ENCODE measurements at places on chromosomes 3 and 15.

DNA sequence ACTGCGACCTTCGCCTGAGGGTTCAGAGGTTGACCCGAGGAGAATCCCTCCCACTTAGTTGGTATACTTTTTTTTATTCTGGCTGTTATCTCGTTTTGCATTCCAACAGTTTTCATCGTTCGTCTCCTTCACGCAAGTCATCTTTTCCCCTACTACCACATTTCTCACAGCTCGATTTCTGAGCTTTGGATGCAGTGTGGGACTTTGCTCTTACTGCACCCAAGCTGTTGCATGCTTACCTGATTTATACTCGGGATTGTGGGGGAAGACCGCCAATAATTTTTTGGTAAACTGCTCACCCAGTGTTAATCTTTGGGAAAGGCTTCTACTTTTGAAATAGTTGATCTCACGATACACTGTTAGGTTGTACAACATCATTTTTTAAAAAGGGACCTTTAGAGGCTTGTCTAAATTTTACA lies 702 bp downstream of the TBC1D23 start:
- no peak for DNase-seq

- no peak for DNase-seq
Observed at GRCh38 chr15:76829939-76830338, 75.2 kb downstream of the SCAPER start.

GRCh38 chr15:84570164-84570735 lies 30.6 kb upstream of the ZSCAN2 start:
- peak; percentile 39 for DNase-seq

DNA sequence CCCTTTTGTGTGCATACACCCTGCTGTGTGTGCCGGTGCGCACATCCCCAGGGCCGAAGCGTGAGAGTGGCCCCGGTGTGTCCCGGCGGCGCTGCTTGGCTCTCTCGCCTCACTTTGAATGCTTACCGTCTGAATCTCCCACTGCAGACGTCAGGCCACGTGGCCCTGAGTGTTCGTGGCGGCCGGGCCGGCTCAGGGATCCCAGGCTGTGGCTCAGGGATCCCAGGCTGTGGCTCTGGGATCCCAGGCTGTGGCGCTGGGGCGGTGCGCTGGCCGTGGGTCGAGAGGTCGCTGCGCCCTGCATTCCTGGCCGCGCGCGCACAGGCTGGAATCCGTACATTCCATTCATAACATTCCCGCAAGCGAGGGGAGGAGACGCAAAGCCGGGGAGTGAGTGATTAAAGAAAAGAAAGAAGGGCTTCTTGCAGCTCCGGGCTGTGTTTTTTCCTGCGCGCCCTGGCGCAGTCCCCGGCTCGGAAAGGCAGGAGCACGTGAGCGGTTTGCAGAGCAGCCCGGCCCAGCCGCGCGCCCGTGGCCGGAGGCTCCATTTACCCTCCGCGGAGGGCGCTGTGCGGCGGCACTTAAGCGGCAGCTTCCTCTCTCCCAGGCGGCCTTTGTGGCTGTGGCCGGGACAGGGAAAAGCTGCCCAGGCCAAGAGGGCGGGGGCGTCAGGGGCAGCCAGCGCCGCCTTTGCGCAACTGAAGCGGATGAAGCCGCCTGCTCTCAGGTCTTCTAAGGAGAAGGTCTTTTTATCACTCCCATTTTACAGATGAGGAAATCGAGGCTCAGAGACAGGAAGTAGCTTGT lies 87.0 kb upstream of the ALDH1L1 start:
- DNase-seq: no peak

DNA sequence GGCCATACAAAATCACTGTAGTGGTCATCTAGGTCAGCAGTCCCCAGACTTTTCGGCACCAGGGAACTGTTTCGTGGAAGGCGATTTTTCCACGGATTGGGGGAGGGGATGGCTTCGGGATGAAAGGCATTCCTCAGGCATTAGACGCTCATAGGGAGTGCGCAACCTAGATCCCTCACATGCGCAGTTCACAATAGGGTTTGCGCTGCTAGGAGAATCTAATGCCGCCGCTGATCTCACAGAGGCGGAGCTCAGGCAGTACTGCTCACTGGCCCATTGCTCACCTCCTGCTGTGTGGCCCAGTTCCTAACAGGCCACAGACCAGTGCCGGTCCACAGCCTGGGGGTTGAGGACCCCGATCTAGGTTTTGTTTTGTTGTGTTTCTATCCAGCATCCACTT lies 200.1 kb downstream of the SLC9A9 start:
- DNase-seq: no peak

DNA sequence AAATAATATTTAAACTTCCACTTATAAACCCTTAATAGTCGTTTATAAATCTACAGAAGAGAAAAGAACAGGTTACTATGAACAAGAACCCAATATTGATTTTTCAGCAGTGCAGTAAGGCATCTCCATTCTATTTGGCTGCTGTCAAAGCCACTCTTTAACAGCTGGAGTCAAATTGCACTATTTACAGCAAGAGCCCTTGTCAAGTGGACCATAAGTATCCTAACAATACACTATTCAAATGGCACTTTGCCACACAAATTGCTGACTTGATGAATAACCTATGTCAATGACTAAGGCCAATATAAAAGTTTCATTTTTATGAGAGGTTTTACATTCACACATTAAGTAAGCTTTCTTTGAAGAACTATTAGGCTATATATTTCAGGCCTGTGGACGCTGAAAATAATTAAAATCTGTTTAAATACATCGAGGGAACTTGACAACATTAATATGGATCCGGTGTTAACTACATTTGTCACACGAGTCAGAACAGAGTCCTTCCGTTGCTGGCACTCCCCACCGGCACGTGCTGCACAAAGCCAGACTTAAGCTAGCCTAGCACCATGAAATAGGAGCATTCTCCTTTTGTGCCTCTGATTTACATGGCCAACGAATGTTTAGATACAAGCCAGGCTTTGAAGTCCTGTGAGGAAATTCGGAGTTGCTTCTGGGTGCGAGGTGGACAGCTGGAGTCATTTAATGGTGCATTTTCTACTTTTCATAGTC lies 100.5 kb downstream of the WDR72 start:
- no peak for DNase-seq

- DNase-seq: no peak
Observed at GRCh38 chr3:127967316-127967715, 52.3 kb downstream of the KBTBD12 start.

DNA sequence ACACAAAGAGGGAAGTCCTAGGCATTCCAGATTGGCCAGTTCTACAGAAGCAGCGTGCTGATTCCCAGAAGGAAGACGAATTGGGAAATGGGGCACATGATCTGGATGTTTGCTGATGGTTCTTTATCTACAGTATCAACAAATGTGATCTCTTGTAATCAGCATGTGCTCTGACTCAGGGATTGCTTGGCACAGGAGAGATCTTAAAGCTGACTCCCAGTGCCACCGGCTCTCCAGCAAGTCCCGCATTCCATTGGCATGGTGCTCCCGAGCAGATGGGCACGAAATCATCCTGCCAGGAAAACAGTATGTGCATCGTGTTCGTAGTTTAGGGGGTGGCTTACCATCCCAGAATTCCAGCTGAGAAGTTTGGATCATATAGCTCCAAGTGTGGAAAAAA lies 259.9 kb upstream of the NR2F2 start:
- DNase-seq: no peak

Data from activated T-helper 1 cell treated with Interleukin-2 at 50 U/mL for 16 hours (primary cell).